T1000 (cell line): ENCODE measurements at places on chromosomes 1 and 21.

GRCh38 chr1:240413732-240414131 lies 198.2 kb downstream of the GREM2 start:
- no peak for DNase-seq

DNA sequence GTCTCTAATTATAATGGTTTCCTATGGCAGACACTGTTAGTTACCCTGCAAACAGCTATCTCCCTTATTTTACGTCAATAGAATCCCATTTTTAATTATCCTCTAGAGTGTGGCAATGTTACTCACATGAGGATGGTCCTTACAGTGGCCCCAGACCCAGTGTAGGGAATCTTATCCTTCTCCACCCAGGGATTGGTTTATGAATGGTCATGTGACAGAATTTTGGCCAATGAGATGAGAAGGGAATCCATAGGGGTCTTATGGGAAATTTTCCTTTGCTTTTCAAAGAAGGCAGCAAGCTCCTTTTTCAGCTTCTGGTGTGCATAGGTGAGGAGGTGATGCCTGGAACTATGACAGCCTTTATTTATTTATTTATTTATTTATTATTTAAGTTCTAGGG lies 59.0 kb upstream of the HUNK start:
- no peak for DNase-seq

- DNase-seq: no peak
Observed at GRCh38 chr1:154880671-154881070, 10.6 kb upstream of the KCNN3 start.

GRCh38 chr1:248849637-248850036 lies 9.2 kb downstream of the ZNF692 start:
- DNase-seq: no peak

- DNase-seq: no peak
Observed at GRCh38 chr1:227068883-227069282, 128.8 kb downstream of the COQ8A start.

- no peak for DNase-seq
Observed at GRCh38 chr1:208977638-208978256, 605.8 kb upstream of the CAMK1G start.

- DNase-seq: no peak
Observed at GRCh38 chr1:206422525-206422924, 47.8 kb upstream of the IKBKE start.

- DNase-seq: no peak
Observed at GRCh38 chr1:243742819-243743218, 107.2 kb downstream of the AKT3 start.

GRCh38 chr1:27166929-27167328 lies 12.0 kb upstream of the SLC9A1 start:
- no peak for DNase-seq

DNA sequence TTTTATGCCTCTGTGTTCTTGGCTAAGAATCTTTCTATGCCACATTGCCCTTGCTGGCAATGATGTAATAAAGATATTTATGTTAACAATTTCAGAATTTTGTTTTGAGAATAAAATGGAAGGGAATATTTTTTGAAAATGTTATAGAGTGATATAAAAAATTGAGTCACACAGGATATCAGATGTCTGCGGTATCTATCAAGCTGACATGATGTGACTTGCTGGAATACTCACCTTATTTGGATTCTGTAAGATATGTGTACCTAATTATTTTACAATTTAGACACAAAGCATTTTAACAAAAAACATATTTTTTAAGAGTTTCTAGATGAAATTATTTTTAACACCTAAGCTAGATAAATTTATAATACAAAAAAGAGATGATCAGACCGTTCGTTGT lies 660.0 kb upstream of the B3GALT2 start:
- no peak for DNase-seq

DNA sequence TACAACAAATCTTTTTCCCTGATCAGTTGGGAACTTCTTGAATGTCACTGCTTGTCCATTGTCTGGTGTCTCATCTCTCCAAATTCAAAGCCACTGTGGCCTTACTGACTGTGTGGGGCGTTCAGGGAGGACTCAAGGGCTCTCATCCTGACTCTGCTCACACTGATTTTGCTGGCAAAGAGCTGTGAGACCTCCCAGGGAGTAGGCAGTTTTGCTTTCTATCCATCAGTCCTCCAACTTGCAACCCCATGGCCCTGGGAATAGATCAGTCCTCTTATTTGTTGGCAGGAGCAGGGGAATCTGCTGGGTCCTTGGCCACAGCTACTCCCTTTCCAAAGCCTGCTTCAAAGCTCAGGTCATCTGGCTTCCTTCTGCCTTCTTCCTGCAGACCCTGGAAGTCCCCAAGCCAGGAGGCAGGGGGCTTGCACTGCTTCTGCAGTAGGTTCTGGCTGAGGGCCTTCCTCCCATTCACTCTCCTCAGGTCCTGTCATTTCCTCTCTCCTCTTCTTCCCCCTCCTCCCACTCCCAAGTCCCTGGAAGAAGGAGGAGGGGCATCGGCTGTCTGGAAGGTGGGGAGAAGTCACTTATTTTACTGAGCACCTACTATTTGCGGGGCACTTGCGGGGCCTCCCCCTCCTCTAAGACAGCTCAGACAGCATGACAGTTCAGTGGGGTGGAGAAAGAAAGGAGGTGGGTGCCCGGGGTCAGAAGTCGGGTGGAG lies 876 bp upstream of the NAV1 start:
- DNase-seq: no peak

GRCh38 chr1:66283622-66284041 lies 250.3 kb upstream of the SGIP1 start:
- DNase-seq: no peak

DNA sequence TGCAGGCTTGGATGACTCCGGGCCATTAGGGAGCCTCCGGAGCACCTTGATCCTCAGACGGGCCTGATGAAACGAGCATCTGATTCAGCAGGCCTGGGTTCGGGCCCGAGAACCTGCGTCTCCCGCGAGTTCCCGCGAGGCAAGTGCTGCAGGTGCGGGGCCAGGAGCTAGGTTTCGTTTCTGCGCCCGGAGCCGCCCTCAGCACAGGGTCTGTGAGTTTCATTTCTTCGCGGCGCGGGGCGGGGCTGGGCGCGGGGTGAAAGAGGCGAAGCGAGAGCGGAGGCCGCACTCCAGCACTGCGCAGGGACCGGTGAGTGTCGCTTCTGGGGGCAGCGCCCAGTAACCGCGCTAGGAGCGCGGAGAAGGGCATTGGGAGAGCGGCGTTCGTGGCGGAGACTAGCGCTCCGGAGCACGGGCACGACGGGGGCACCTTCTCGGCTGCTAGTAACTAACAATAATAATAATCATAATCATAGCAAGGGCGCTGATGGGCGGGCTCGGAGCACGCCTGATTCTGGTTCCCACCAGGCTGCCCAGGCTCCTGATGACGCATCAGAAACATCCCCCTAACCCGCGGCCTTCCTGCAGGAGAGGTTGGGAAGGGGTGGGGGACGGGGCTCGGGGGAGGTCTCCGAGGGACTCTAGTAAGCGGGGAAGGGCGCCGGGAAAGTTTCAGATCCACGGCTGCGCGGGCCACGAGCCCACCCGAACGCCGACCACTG lies at the start of gene MX1:
Gene MX1 (plus strand): TSS at position 286 of the 722 bp plus-strand sequence. CDS start 5,832 bp downstream, outside the sequence.
- DNase-seq: no peak

GRCh38 chr1:57109883-57110282 lies 144.1 kb upstream of the C8B start:
- no peak for DNase-seq

DNA sequence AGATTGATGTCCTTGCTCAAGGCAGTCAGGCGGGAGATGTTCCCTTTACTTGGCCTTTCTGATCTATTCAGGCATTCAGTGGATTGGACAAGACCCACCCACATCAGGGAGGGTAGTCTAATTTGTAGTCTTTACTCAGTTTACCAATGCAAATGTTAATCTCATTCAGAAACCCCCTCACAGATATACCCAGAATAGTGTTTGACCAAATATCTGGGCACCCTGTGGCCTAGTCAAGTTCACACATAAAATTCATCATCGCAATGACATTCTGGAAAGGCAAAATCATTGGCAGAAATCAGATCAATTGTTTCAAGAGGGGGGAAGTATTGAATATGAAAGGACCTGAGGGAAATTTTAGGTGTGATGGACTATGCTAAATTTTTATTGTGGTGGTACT lies 12.5 kb upstream of the SFT2D2 start:
- DNase-seq: no peak

- DNase-seq: no peak
Observed at GRCh38 chr1:154837034-154837671, 32.9 kb downstream of the KCNN3 start.

DNA sequence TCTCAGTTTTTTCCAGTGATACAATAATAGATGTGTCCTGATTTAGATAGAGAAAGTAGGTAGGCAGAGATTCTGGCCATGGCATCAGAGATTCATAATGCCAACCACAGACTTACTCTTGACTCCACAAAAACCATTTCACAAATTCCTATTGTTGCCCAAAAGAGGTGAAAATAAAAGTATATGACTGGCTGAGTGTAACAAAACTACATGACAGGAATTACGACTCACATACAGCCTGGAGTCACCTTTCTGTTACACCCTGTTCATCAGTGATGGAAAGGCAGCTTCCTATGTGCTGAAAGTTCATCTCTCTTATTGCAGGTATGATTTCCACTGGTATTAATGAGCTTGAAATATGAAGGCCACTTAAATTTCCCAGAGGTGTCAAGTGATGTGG lies 72.3 kb downstream of the MPZL1 start:
- DNase-seq: no peak
